Activated CD8-positive, alpha-beta memory T cell treated with anti-CD3 and anti-CD28 coated beads for 4 hours (primary cell): ENCODE measurements at places on chromosomes 2 and 18.

- DNase-seq = no peak
These were observed 63.5 kb downstream of the HDAC4 start for GRCh38 chr2:239337122-239337876.

GRCh38 chr2:5693287-5694201 lies 1.4 kb downstream of the SOX11 start:
- no peak for DNase-seq

- no peak for DNase-seq
These were observed 126.5 kb downstream of the TTC32 start for GRCh38 chr2:19775315-19775714.

DNA sequence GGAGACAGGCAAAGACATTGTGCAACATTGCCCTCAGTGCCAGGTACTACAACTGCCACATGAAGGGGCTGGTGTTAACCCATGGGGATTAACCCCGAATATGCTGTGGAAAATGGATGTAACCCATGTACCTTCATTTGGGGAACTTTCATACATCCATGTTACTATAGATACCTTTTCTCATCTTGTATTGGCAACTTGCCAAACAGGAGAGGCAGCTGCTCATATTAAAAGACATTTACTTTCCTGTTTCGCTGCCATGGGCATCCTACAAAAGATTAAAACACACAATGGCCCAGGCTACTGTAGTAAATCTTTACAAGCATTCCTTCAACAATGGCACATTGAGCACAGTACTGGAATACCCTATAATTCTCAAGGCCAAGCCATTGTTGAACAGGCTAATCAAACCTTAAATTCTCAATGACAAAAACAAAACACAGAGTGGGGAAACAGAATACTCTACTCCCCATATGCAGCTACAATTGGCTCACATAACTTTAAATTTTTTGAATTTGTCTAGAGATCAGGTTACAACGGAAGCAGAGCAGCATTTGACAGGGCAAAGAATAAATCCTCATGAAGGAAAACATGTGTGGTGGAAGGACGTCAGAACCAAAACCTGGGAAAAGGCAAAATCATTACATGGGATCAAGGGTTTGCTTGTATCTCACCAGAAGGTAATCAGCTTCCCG lies 1723.5 kb upstream of the LRRTM1 start:
- DNase-seq = no peak

DNA sequence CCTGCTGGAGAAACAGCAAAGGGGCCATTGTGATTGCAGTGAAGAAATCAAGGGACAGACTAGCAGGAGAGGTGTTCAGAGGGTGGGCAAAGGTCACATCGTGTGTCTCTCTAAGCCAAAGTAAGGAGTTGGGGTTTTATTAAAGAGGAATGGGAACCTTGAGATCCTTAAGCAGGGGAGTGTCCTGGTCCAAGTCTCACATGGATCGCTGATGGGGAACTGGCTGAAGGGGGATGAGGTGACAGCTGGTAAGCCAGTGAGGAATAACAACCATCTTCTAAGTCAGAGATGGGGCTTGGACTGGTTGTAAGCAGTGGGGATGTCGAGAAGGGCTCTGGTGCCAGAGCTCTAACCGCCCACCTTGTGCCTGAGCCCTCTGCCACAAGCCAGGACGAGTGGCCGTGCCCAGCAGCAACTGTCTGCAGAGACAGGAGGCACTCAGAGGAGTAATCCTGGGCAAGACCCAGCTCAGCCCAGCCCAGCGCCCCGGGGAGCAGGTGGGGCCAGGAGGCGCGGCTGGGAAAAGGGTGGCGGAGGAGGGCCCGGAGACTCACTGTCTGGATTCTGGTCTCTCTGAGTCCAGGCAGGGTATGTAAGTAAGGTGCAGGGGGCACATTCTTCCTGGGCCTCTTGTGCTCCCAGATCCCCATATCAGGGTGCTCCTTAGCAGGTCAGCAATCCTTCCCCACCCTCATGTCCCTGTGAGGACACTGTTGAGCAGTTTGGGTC lies 13.7 kb downstream of the WNT10A start:
- no peak for DNase-seq

DNA sequence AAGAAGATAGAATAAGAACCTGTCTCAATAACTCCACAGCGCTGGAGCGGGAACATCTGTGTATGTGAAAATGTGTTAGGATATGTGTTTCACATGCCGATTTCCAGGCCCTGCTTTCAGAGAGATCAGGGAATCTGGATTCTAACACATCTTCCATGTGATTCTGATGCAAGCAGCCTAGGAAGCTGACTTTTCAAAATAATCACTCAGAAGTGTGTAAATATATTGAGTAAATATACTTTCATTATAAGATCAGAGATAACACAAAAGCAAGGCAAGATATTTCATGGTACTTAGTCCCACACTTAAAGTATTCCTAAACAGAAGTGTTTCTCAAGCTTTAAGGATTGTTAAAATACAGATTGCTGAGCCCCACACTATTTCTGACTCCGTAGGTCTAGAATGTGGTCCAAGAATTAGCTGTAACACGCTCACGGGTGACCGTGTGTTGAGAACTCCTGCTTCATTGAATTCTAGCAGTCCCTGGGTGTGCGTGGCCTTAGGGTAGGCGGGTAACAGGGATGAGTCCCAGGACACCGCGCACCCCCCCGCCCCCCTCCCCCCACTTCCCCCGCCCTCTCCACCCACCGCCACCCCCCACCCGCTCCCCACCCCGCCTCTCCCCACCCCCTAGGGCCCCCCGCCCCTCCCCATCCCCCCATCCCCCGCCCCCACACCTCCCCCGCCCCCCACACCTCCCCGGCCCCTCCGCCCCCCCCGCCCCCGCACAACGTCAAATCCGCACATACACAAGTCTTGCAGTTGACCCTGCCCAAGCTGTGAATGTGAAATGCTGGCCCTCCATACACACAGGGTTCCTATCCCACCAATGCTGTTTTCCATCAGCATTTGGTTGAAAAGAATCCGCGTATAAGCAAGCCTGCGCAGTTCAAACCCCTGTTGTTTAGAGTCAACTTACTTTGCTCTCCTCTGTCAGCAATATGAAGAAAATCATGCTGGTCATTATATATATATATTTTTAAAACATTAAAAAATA lies 94.2 kb upstream of the SLC39A10 start:
- DNase-seq = no peak

- DNase-seq = no peak
These were observed 3.7 kb downstream of the HDAC4 start for GRCh38 chr2:239396881-239397681.

- DNase-seq = no peak
These were observed 21.0 kb upstream of the CABLES1 start for GRCh38 chr18:23114171-23114881.

DNA sequence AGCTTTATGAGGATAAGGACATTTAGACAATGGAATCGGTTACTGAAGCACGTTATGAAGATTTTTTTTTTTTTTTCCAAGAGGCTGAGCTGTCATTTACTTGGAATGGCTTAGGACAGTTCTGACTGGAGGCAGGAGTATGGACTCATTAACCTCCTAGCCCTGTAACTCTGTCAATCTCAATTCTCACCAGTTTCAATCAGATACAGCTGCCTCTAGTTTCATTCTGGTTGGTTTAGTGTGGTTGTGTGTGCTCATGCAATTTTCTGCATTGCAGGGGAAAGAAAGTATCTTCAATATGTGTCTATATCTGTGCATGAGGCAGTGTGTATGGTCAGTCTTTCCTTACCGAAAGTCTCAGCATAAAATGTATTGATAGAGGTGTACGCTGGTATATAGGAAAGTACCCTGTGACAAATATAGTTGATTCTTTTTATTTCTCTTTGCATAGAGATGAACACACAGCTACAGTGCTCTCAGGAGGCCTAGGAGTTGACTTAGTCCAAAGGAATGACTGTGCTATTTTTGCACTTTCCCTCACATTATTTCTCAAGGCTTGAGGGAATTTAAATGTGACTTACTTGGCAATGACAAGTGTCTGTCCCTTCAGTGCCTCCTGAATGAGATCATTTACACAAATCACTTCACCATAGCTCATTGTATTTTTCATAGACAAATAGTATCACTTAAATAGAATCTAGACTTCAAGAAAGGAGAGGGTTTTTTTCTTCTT lies 50.5 kb upstream of the GRB14 start:
- no peak for DNase-seq

GRCh38 chr2:79428745-79429144 lies 84.1 kb upstream of the CTNNA2 start:
- no peak for DNase-seq

DNA sequence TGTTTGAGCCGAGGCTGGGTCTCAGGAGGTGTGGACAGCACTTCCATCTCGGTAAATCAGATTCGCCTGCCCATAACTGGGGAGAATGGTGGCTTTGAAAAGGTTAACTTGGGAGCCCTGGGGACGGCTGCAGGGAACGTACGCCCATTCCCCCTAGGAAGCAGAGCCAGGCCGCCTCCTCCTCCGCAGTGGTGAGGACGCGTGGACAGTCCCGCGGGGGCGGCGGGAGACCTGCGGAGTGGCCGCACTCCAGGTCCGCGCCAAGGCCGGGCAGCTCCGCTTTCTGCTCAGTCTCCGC lies 845 bp upstream of the MYCN start:
- DNase-seq = no peak

- DNase-seq = no peak
These were observed 235.7 kb downstream of the AGAP1 start for GRCh38 chr2:235729557-235729947.

DNA sequence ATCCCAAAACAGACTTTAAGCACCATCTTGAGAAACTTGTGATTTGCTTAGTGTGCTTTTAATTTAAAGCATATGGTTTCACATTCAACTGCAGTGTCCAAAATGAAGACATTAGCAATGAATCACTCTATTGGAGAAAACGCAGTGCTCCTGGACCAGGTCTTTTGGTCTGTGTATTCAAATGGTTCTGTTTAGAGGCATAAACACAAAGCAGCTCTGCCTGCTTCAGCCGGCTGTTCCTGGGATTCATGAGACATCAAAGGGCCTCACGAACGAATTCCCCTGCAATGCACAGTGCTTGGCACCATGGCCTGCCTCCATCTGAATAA lies 117.1 kb upstream of the SP5 start:
- no peak for DNase-seq

GRCh38 chr2:121856360-121856759 lies 100.9 kb downstream of the TSN start:
- DNase-seq = no peak

GRCh38 chr2:43340066-43340465 lies 113.7 kb upstream of the ZFP36L2 start:
- no peak for DNase-seq

- DNase-seq = no peak
These were observed 37.3 kb downstream of the CYP1B1 start for GRCh38 chr2:38038682-38039081.

GRCh38 chr2:54720563-54720962 lies 2.9 kb upstream of the EML6 start:
- DNase-seq = no peak

DNA sequence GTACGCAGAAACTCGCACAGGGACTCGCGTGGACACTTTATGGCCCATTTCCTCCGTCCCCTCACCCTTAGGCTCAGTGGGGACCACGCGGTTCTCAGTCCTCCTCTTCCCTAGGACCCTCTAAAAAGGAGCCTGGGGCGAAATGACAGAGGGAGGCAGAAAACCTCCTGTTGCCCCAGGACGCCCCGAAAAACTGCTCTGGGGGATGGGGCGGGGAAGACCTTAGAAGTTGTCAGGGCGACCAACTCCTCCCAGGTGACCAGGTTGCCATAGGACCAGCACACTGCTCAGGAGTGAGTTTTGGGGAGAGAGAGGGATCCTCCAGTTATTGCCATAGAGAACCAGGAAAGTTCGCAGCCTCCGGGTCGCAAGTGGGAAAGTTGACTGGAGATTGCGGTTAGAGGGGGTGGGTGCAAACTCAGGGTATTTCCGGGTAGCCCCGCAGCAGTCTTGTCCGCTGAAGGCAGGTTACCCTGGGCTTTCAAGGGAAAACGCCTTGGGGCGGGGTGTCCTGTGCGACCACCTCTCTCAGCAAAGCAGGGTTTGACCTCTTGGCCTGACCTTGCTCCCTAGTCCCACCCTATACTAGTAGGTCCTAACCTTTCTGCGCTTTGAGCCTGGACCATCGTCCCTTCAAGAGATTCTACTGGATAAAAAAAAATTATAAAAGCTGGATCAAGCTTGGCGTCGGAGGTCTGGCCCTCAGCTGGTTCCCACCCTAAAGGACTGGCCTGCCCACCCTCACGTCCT lies 7.8 kb upstream of the PAX3 start:
- DNase-seq = no peak

DNA sequence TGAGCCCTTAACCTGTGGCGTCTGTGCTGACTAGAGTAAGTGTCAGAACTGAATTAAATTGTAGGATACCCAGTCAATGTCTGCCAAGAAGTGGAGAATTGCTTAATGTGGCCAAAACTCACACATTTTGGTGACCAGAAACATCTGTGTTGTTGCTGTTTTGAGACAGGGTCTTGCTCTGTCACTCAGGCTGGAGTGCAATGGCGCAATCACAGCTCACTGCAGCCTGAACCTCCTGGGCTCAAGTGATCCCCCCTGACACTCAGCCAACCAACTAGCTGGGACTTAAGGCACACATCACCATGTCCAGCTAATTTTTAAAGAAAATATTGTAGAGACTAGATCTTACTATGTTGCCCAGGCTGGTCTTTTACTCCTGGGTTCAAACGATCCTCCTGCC lies 34.4 kb upstream of the RTN4 start:
- DNase-seq = no peak

GRCh38 chr2:14011190-14011589 lies 621.3 kb upstream of the LRATD1 start:
- DNase-seq = no peak

DNA sequence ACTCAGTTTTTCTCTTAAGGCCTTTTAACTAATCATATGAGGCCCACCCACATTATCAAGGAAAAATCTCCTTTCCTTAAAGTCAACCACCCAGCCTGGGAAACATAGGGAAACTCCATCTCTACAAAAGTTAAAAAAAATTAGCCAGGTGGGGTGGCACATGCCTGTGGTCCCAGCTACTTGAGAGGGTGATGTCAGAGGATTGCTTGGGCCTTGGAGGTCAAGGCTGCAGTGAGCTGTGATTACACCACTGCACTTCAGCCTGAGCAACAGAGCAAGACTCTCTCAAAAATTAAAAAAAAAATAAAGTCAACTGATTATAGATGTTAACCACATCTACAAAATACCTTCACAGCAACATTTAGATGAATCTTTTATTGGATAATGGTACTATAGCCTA lies 5.8 kb downstream of the DPYSL5 start:
- DNase-seq = no peak

DNA sequence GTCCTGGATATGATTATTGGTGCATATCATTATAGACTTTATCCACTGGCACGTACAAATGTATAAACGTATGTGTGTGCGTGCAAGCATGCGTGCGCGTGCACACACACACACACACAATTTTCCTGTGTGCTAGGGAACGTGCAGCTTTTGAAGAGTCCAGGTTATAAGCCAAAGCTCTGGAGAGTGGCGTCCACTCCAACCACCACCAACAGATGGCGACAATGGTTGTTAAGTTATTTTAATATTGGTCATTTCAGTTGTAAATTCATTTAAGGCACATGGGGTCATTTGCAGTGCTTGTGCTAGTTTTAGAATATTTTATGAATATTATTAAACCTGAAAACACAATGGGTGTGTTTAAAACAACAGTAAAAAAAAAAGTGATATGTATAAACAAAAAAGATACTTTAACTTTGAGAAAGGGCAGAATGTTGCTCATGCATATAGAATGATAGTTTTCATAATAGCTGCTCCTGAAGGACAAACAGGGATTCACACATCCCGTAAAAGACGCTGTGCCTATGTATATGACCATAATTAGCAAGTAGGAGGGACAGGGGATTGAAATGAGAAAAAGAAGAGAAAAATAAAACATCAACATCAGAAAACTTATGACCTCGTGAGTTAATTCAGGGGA lies 124.2 kb upstream of the ITGB6 start:
- no peak for DNase-seq
